Fibroblast of skin of scalp (primary cell): ENCODE measurements at places on chromosomes 4 and X.

- no peak for DNase-seq
These were observed 168.6 kb downstream of the MAML3 start for GRCh38 chr4:139985401-139985800.

GRCh38 chrX:33160273-33160672, 51.1 kb downstream of the DMD start:
- no peak for DNase-seq

DNA sequence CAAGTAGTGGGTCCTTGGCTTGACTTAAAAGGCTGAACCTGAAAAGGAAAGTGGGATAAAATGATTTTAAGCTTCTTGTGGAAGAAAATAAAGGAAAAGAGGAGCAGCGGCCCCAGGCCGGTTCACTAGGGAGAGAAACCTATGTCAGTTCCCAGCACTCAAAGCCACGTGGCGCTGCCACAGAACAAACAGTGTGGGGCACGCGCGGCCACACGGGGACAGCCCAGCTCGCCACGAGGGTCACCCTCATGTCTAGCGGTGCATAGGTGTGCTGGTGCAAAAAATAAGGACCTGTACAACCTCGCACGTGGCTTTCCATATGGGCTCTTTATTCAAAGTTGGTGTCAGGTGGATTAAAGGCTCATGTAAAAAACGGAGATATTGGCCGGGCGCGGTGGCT, 17.1 kb downstream of the MSANTD1 start:
- no peak for DNase-seq

DNA sequence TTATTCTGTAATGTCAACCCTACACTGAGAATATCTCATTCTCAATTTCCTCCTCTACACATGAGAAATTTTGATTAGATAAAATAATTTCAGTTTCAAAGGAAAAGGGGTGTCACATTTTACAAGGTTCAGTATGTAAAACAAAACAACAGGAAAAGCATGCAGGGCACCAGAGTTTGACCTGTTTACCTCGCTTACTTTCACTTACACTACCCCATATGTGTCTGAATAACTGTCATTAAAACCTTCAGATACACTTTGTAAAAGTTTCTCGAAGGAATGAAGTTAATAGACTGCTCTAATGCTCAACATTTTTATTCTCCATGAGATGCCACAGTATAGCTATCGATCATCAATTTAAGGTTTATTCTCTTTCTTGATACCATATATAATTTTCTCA, 12.3 kb upstream of the PCDH10 start:
- no peak for DNase-seq

GRCh38 chr4:26228883-26229282, 91.9 kb upstream of the RBPJ start:
- no peak for DNase-seq

DNA sequence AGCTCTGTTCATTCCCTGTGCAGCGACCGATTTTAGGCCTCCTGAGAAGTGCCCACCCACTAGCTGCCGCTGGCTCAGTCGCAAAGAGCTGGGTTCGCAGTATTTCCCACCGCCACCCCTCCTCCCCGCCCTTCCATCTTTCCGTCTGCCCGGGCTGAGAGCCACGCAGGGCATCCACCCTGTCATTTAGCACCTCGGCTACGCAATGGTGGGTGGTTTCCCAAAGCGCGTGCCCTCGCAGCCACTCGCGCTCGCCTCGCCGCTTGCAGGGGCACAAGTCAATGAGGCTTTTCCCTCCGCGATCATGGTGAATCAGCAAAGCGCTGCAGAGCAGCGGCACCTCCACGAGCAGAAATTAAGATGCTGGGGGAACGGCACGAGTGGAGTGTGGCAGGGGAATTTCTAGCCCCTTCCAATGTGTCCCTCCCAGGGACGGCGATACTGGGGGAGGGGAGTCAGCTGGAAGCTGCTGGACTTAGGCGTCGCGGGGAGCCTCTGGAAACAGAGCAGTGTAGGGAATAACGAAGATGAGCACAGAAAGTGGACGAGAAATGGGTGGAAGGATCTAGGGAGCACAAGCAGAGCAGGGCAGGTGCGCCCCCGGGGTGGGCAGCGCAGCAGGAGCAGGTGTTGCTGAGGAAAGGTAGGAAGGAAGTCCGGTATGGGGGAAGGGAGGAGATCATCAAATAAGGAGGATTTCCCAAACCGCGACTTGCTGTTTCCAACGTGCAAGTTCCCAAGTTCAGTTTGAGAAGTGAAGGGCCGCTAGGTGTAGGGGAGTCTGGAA, 2.4 kb upstream of the PTCHD1 start:
- DNase-seq = no peak
